ENCODE measurements at places on chromosomes 6 and 20.

DNA sequence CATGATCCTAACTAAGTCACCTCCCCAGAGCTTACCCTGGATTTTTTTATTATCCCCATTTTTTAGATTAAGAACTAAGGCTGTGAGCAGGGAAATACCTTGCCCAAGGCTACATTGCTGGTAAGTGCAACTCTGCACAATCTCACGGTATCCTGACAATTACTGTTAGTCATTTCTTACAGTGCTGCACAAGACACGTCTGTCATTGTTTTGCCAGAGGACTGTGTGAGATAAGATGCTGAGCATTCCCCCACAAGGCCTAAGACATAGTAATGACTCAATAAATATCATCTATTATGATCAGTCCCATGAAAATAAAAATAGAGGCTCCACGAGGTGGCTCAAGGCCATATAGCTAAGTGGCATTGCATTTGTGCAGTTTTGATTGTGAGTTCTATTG is 21.0 kb downstream of the PFDN4 start:
- DNase-seq = no peak

DNA sequence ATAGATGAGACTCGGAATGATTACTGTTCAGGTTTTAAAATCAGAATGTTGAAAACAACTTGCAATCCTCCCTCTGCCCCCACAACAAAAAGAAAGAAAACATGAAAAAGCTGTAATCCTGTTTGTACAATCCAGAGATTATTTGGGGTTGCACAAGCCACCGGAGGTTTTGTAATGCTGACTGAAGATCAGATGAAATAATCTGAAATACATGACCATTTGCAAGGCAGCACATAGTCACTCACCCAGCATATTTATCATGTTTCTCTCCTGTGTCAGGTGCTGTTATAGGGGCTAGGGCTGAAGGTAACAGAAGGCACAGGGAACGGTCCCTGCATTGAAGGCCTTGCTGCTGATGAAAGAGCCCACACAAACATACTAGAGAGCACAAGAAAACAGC is 85.3 kb downstream of the SIM1 start:
- no peak for DNase-seq

GRCh38 chr6:148351309-148351708 is 8.7 kb downstream of the SASH1 start:
- no peak for DNase-seq

DNA sequence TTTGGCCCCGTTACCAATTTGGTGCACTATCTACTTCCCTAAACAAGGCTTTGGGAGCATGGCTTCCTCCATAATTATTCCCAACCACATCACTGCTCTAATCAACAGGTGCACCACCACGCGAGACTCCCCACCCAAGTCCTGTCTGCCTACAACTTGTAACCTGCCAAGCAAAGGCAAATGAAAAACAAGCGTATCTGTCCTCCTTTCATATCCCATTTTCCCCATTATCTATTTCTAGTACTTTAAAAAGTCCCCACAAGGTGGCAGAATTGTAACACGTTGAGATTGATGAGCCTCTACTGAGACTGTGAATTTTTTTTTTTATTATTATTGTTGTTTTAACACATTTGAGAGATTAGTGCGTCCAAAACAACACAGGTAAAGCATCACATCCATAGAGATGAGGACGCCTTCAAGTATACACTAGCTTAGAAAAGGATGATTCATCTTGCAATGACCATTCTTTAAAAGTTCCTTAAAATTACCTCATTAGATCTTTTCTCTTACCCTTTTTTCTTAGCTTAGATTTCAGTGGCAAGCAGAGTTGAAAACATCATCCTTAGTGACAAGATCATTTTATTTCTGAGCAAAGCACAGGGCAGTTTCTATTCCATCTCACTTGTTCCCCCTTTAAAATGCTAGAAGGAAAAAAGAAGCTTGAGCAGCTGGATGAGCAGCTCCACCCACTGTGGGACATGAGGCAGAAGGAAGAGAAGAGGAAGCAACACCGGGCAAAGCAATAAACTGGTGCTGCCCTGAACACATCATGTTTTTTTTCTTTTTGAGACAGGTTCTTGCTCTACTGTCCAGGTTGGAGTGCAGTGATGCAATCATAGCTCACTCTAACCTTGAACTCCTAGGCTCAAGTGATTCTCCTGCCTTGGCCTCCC is 210.8 kb downstream of the ARHGAP18 start:
- no peak for DNase-seq

DNA sequence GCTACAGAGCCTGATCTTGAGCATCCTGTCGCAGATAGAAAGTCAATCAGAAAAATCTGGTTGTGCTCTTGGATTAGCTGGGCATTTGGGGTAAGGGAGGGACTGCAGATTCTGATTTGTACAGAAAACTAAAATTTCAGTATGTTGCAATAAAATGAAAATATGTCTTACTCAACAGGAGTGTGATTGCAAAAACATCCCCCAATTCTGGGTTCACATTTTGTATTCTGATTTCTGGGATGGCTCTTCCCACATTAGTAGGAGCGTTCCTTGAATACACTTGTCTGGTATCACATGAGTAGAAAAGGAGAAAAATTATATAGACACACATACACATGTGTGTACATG is 40.5 kb downstream of the PANK2 start:
- DNase-seq = no peak

GRCh38 chr20:55935448-55936208 is 69.7 kb downstream of the CBLN4 start:
- DNase-seq = no peak

GRCh38 chr6:13378669-13379590 is 50.6 kb upstream of the TBC1D7 start:
- no peak for DNase-seq

GRCh38 chr6:28383235-28384142 is 16.1 kb downstream of the ZSCAN12 start:
- DNase-seq = peak; percentile 48

- DNase-seq = no peak
Observed at GRCh38 chr6:19811397-19812079, 25.6 kb upstream of the ID4 start.

GRCh38 chr20:25480797-25481196 is 73.3 kb downstream of the GINS1 start:
- DNase-seq = no peak

- DNase-seq = no peak
Observed at GRCh38 chr6:156845454-156846155, 68.4 kb downstream of the ARID1B start.

DNA sequence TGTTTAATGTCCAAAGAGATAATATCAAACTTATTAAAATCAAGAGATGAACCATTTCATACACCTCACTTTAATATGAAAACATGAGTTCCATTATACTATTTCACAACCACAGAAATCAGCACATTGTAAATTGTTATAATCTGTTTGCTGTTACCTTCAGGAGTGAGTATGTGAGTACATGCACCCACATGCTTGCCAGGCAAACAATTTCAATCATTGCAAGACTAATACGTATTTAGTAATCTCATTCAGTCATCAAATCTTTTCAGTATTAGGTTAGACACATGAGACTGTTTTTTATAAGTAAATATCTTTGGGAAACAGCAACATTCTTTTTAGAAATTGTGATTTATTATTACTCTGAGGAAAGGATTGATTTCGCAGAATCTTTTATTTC is 9.3 kb upstream of the EPM2A start:
- no peak for DNase-seq

All from stimulated activated naive CD8-positive, alpha-beta T cell treated with anti-CD3 and anti-CD28 coated beads, Interleukin-15, Interleukin-2, amounts not matched to agents 100 U/mL and 50 U/mL, for 24 hours (primary cell).